H4 (cell line): ENCODE measurements at places on chromosomes 3 and 15.
A peak's percentile ranks its signal among the peaks of the same experiment; 100 is the strongest.

DNA sequence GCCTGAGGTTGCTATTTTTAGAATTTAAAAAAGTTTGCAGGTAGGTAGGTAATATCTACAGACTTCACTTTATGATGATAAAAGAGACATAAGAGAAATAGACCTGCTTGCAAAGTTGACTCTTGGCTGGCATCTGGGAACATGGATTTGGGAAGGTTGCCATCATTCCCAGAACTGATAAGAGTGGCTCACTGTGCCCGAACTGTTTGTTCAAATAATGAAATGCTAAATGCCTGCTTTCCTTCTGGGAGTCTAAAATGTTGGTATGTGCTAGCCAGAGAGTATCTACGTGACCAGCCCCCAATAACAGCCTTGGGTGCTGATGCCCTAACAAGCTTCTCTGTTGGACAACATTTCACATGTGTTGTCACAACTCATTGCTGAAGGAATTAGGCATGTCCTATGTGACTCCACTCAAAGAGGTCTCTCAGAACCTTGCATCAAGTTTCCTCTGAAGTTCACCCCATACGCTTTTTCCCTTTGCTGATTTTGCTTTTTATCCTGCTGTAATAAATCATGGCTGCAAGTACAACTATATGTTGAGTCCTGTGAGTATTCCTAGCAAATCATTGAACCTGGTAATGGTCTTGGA is 95.5 kb downstream of the FHIT start:
- no peak for DNase-seq

DNA sequence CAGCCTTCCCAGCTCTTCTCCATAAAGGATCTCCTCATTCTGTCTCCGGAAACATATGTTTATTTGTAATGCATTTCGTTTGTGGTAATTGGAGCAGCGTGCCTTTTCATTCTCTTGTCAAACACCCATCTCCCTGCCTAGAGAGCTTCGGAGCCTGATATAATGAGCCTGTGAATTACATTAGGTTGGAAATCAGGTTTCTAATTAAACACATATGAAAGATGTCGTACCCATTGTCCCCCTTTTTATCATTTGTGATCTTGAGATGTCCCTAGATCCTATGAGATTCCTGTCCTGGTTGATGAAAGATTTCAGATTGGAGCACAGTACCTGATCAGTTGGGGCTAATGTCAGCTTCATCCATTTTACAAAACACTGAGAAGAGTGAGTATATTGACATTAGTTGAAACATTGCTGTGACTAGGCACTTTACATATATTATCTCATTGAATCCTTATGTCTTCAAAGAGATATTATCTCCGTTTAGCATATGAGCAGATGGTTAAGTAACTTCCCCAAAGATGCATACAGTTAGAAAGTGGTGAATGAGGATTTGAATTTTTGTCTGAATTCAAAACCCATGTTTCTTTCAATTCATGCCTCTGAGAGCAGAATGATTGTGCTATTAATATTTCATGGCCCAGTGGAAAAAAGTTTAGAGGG is 23.1 kb downstream of the SYN2 start:
- DNase-seq: no peak

GRCh38 chr3:179837374-179837773 is 184.5 kb downstream of the USP13 start:
- no peak for DNase-seq

- no peak for DNase-seq
These were observed 8.4 kb upstream of the GOLGA6C start for GRCh38 chr15:75249726-75250125.

GRCh38 chr15:37019479-37020433 is 80.6 kb downstream of the MEIS2 start:
- DNase-seq: peak; percentile 94

DNA sequence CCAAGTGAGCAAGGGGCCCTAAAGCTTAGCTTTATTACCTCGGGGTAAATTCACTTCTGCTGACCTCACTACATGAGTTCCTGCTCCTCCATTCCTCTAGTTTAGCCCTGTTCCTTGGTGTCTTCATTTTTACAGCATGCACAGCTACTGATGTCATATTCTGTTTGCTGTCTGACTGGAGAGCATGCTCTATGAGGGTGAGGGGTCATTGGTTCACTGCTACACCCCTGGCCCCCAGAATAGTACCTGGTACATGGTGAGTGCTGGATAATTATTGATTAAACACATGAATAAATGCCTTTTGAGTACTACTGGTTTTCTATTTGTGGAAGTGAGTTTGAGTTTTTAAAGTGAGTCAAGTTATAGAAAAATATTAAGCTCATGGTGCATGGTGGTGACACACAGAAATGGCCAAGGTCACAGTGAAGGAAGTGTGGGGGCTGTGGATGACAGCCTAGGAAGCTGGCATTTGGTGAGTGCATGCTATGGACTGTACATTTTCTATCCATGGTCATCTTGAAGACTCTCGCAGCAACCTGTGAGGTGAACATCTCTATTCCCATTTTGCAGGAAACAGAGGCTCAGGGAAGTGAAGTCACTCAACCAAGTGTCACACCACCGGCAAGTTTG is 34.0 kb downstream of the RPLP1 start:
- DNase-seq: no peak

GRCh38 chr3:38837358-38837757 is 21.3 kb upstream of the SCN10A start:
- no peak for DNase-seq

DNA sequence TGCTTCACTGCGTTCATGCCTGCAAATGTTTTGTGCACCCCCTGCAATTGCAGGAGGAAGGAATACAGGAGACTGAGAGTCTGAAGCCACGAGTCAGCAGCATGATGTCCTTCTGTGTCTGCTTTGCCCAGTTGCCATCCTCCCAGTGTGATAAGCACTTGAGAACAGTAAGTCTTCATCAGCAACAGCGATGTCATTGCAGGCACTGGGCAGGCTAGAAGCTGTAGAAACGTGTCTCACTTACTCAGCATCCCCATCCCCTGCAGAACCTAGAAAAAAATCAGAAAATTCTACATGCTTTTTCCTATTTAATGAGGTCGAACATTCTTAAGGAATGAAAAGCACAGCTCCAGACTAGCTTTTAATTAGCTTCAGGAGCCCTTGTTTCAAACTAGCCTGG is 156.5 kb upstream of the LPP start:
- DNase-seq: no peak

DNA sequence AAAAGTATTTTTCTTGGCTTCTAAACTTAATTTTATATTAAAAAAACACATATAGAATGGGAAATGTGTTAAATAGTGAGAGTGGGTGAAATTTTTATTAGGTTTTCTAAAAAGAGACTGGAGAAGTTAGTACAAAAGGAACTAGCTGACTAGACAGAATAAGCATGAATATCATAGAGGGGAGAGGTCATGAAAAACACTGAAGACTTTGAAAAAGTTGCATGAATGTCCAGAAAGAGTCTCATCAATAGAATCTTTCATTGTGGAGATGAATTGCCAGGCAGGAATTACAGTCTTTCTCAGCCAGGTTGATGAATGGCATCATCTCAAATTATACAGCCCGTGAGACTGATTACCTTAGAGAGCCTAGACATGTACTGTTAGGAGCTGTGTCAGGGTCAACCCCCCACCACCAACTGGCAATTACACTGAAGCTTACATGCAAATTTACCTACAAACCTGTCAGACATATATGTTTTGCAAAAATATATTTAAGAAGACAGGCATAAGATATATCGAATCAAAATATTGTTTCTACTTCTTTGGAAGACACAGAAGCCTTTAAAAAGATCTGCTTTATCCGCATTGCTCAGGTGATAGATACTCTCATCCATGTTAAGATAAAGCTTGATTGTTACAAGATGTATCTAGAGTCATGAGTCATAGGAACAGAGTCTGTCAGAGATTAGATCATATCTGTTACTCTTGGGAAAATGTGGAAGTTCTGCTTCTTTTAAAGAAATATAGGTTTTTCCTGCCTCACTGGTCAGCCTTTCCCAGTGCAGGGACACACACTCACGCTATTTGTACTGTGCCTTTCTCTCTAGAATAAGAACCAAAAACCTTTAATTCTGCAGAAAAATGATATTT is 34.8 kb upstream of the PFN2 start:
- no peak for DNase-seq

DNA sequence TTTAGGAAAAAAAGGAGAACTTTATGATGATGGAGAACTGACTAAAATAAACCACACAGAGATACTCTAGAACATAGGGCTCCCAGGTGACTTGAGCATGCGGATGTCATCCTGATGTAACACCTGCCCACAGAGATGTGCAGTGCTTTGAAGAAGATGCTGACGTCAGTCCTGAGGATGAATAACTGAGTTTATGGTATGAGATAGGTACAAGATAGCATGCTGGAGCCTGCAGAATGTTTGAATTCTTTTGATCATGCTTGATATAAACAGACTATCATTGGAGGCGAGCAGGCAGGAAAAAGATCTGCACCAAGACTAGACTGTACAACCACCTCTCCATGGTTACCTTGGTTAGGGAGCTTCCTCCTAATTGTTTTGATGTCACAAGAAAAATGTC is 12.4 kb downstream of the CCR4 start:
- DNase-seq: no peak

- no peak for DNase-seq
These were observed 43.5 kb downstream of the KY start for GRCh38 chr3:134607054-134608022.

- no peak for DNase-seq
These were observed 33.0 kb upstream of the TMEM158 start for GRCh38 chr3:45259133-45259532.

DNA sequence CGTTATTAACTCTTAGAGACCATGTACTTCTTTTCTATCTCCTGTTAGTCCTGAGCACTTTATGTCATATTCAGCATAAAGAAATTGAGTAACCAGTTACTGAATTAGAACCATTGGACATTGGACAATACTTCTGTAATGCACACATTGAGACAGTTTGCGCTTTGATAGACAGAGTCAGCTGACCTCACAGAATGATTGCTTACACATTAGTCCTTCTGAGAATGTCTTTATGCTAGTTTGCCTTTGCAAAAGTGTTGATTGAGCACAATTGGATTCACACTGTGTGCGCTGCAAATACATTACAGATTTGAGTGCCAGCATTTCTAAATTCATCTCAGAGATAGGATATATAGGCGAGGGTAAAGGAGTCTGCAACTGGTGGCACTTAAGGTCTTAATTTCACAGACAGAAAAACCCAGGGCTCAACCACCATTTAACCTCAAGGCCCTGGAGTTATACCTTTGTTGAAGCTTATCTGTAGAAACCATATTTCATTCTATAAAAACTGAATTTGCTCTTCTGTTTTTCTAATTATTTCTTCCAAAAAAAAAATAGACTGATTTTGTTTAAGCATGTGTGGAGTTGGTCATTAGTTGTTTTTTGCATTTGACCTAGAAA is 3.8 kb downstream of the SERPINI1 start:
- no peak for DNase-seq

DNA sequence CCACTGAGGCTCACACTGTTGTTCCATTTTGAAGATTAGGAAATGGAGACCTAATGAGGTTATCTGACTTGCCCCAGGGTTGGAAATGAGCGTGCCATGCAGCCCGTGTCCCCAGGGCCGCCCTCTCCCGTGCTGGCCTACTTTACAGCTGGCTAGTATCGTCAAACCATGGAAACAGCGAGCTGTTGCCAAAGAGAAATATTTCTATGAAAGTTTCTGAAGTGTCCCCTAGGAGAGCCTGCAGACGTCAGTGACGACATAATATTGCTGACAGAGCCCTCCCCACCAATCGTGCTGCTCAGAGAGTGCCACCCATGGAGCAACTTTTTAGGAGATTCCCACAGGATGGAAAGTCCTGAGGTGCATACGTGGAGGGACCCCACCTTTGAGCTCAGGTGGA is 11.2 kb upstream of the FAM174B start:
- no peak for DNase-seq
